Chondrocyte (in vitro differentiated cells): ENCODE measurements at places on chromosomes 7 and 10.

DNA sequence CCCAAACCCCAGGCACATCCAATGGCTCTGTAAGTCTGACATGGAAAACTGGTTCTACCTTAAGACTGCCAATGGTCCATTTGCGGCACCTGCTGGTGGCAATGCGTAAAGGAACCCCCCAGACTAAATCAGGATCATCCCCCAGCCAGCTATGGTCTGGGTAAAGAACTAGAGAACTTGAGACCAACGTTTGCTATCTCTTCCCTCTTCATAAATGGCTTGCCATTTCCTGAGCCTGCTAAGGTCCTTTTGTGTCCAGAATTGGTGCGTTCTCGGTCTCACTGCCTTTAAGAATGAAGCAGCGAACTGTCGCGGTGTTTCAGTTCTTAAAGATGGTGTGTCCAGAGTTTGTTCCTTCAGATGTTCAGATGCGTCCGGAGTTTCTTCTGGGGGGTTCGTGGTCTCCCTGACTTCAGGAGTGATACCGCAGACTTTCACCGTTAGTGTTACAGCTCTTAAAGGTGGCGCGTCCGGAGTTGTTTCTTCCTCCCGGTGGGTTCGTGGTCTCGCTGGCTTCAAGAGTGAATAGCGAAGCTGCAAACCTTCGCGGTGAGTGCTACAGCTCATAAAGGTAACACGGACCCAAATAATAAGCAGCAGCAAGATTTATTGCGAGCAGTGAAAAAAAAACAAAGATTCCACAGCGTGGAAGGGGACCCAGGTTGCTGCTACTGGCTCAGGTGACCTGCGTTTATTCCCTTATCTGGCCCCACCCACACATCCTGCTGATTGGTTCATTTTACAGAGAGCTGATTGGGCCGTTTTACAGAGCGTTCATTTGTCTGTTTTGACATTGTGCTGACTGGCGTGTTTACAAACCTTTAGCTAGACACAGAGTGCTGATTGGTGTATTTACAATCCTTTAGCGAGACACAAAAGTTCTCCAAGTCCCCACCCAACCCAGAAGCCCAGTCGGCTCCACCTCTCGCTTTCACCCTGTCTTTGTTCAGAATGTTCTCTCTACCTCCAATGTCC, 95.4 kb downstream of the ELMO1 start:
- H3K4me3 ChIP-seq, result no peak overlapping the region
- H3K36me3 ChIP-seq, result no peaks in the 10 kb centered on the region
- peak overlapping the region; percentile 52 for H3K27ac ChIP-seq
- H3K27me3 ChIP-seq, result peaks cover 2% of the 10 kb centered on the region

GRCh38 chr10:96619120-96619519, 32.3 kb upstream of the TM9SF3 start:
- peaks cover 20% of the 10 kb centered on the region for H3K4me1 ChIP-seq
- DNase-seq, result no peak
- no peaks in the 10 kb centered on the region for H3K27me3 ChIP-seq

GRCh38 chr7:156473476-156474240, 166.9 kb upstream of the RNF32 start:
- no peak for DNase-seq
- no peak overlapping the region for H3K4me3 ChIP-seq
- H3K4me1 ChIP-seq, result peaks cover 22% of the 10 kb centered on the region
- no peaks in the 10 kb centered on the region for H3K27me3 ChIP-seq

DNA sequence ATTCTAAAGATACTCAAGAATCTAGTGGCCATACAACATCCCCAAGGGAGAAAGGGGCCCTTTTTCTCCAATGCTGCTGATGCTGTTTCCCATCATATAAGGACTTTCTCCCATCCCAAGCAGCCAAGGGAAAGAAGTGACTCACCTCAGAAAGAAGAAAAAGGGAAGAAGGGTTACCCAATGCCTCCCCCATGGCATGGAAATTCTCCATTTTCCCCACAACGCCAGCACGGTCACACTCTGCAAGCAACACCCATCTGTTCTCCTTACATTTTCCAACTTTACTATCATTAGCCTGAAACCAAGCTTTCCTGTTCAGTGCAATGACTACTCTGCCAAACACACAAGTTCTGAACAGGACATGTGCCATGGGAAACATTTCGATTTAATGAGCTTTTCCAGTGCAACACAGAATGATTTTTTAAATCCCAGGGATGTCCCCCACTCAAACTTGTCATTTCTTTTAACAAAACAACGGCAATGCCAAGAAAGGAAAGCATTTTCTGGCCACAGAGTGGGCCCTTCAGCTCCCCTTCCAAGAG, 67.9 kb downstream of the PTPRN2 start:
- H3K4me1 ChIP-seq, result no peaks in the 10 kb centered on the region
- no peak overlapping the region for H3K27ac ChIP-seq
- H3K27me3 ChIP-seq, result no peaks in the 10 kb centered on the region

GRCh38 chr7:158019726-158020705, 567.6 kb downstream of the PTPRN2 start:
- H3K4me3 ChIP-seq, result no peak overlapping the region
- H3K27me3 ChIP-seq, result peaks cover 3% of the 10 kb centered on the region
- no peak for DNase-seq
- no peak overlapping the region for H3K27ac ChIP-seq
- H3K36me3 ChIP-seq, result no peaks in the 10 kb centered on the region

- no peaks in the 10 kb centered on the region for H3K36me3 ChIP-seq
- H3K27ac ChIP-seq, result no peak overlapping the region
- H3K4me1 ChIP-seq, result peaks cover 20% of the 10 kb centered on the region
- no peak overlapping the region for H3K4me3 ChIP-seq
- no peak for DNase-seq
Measured at GRCh38 chr7:36096460-36097095, 56.5 kb upstream of the EEPD1 start.
